ENCODE measurements at places on chromosomes 6 and 20.

- no peak for DNase-seq
Observed at GRCh38 chr6:87700397-87701343, 1.4 kb downstream of the AKIRIN2 start.

GRCh38 chr20:63323357-63323981 lies 30.5 kb downstream of the COL20A1 start:
- DNase-seq: no peak

DNA sequence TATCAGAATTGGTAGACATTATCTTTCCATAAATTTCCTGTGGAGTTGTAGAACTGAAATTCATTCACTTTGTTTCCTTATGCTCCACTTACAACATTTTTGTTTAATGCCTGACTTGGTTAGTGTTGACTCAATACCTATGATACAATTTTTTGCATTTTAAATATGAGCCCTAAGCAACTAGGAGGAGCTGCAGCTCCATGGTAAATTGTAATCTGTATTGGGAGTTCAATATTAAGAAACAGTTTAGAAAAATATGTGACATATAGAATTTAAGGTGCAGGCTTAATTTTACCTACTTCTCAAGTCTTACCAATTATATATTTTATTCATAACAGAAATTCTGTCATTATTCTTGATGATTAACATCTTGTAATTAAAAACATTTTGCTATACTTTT lies 868.3 kb downstream of the EYS start:
- no peak for DNase-seq

- DNase-seq: no peak
Observed at GRCh38 chr6:146066506-146066905, 37.6 kb downstream of the GRM1 start.

DNA sequence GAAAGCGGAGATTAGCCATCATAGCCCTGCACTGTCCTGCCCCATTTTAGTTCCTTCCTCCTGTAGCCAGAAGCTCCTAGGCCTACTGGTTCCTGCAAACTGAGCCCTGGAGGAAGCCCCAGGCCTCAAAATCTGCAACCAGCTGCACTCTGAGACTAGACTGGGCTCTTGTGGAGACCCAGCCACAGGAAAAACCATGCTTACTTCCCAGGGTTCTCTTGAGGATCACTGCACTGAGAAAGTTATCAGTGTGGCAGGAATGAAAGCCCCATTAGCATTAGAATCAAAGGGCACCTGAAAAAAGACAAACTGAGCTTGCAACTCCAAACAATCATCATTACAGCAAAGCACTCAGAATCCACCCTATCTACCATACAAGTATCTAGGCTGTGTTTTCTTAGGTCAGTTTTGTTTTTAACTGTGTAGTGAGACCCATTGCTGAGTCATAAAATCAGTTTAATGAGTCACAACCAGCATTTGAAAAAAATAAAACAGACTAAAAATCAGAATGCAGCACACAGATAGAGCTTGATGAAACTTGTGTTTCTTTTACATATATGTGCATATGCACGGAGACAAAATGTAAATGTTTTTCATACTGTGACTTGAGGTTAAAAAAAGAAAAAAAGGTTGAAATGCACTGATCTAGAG lies 91.0 kb downstream of the UNC5CL start:
- DNase-seq: no peak

DNA sequence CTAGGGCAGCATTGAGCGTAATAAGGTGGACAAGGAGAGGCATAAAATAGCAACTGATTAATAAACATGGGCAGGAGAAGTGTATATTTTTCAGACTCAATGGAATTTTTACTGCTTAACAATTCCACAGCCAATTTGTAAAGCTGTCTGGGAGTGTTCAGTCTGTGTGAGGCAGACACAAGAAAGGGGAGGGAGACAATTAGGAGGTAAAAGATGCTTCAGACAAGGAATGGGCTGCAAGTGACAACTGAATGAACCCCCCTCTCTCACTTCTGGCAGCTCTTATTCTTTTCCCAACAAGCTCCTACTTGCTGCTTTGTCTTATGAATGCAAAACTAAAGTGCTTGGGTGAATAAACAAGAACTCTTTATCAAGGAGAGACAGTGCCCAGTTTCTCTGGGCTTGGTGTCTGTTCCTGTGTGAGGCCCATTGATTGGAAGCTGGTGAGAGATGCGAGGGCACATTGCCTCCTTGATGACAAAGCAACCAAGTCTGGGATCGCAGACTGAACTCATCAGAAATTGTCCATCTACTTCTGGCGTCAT lies 575.3 kb downstream of the RNF144B start:
- no peak for DNase-seq

GRCh38 chr6:78910591-78911171 lies 43.3 kb downstream of the IRAK1BP1 start:
- DNase-seq: no peak

DNA sequence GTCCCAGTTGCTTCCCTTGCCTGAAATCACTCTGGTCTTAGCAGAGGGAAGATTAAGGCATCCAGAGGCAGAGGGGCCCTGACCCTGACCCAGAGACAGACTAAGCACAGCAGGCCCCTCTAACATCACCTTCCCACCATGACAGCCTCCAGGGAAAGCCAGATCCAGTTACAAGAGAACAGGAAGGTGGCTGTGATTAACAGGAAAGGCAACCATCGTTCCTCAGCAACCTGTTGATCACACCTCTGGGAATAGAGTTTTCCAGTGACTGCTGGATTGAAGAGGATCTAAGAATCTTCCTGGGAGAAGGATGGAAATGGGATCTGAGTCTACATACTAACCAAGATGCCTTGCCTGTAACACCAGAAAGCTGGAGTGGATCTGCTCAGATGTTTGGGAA lies 5.2 kb upstream of the TREM1 start:
- no peak for DNase-seq

GRCh38 chr6:27531772-27532459 lies 59.0 kb upstream of the ZNF184 start:
- no peak for DNase-seq

DNA sequence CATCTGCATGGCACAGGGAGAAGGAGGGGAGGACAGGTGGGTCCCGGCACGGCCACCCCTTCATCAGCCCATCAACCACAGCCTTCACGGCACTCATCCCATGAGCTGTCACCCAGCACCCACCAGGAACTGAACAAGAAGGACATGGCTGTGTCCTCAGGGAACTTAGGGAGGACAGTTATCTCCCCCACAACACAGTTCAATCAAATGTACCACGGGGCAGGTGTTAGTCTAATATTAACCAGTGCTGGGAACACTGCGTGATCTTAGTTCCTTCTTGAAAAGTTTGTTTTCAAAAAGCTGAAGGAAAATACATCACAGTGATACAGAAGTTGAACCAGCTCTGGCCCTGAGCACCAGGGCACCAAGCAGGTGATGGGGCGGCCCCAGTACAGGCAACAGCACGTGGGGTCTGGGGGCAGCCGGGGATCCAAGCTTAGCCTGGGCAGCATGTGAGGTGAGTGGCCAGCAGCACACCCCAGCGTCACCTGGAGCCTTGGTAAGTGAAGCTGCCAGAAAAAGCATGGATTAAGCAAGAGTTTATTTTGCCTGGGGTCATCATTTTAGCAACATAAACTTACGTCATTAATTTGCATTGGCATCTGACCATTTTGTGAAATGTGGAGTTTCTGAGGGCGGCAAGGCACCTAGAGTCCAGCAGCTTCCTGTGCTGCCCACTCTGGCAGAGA lies 35.5 kb upstream of the AFDN start:
- DNase-seq: no peak

DNA sequence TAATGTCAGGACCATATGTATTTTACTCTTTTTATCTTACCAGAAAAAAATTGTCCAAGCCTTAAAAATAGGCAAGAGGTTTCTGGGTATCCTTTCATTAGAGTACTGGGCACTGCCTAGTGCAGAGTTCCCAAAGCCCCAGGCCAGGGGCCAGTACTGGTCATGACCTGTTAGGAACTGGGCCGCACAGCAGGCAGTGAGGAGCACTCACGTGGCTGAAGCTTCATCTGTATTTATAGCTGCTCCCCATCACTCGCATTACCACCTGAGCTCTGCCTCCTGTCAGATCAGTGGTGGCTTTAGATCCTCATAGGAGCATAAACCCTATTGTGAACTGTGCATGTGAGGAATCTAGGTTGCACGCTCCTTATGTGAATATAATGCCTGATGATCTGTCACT lies 632.9 kb downstream of the UTRN start:
- DNase-seq: no peak

- DNase-seq: peak; percentile 70
Observed at GRCh38 chr6:26520850-26521599, 17.1 kb upstream of the HMGN4 start.

GRCh38 chr6:159349915-159350314 lies 180.7 kb downstream of the FNDC1 start:
- DNase-seq: no peak

GRCh38 chr20:62585461-62585970 lies 56.8 kb upstream of the SLCO4A1 start:
- no peak for DNase-seq

- DNase-seq: no peak
Observed at GRCh38 chr6:112665114-112665513, 318.0 kb downstream of the RFPL4B start.

GRCh38 chr6:119333707-119334295 lies 15.8 kb downstream of the MAN1A1 start:
- no peak for DNase-seq

GRCh38 chr6:56652994-56653393 lies 10.3 kb upstream of the DST start:
- DNase-seq: no peak

DNA sequence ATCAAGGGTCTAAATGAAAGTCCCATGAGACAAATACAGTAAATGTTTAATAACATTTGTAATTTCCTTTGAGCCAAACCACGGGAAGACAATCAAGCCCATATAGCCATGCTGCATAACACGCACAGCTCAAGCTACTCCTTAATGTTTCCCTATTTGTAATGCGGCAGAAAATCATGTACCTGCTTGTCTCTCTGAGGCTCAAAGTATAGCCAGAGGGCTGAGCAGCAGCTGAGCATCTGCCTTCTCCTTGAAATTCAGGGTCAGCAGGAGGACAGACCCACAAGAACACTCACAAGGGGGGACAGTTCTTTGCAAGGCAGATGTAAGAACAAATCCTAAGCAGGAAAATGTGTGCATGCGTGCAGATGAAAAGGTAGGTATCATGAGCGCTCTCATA lies 45.8 kb upstream of the JARID2 start:
- no peak for DNase-seq

DNA sequence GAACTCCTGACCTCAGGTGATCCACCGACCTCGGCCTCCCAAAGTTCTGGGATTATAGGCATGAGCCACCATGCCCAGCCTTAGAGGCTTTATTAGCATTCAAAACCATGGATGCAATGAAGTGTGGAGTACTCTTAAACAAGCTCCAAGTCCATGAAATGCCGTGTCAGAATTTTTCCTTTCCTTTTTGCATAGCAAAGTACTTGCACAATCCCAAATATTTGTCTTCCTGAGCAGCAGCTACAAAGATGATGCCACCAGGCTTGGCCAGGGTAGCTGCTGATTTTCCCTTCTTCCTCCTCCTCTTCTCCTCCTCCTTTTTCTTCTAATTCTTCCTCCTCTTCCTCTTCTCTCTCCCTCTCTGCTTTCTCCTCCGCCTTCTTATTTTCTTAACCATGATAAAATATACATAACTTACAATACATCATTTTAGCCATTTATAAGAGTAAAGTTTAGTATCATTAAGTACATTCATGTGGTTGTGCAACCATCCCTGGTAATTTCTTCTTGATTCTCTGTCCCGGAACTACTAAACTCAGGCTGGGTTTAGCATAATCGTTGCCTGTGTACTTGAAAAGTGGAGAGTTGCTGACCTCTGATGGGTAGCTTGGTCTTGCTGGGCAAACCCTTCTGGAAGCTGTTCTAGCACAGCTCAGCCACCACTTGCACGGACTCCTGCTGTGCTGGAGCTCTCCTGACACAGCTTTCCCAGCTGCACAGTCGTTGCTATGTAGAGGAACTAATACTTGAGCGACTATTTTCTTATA lies 20.3 kb downstream of the MUCL3 start:
- no peak for DNase-seq

DNA sequence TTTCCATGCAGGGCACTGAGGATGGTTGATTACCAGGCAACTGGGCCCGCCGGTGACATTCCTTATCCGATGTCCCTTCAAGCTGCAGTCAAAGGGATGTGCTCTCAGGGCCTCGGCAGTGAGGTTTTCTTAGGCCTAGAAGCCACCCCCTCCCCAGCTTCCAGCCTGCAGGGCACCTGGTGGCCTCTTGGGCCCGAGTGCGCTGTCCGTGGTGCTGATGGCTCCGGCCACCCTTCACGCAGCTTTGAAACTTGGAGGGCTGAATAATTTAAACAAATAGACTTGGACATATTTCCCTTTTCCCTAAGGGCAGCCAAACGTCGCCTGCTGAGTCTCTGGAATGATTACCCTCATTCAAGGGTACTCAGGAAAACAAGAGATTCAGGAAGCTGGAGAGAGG lies 8.9 kb upstream of the MLN start:
- DNase-seq: peak; percentile 7

GRCh38 chr6:2990248-2990931 lies 9.3 kb upstream of the NQO2 start:
- no peak for DNase-seq

DNA sequence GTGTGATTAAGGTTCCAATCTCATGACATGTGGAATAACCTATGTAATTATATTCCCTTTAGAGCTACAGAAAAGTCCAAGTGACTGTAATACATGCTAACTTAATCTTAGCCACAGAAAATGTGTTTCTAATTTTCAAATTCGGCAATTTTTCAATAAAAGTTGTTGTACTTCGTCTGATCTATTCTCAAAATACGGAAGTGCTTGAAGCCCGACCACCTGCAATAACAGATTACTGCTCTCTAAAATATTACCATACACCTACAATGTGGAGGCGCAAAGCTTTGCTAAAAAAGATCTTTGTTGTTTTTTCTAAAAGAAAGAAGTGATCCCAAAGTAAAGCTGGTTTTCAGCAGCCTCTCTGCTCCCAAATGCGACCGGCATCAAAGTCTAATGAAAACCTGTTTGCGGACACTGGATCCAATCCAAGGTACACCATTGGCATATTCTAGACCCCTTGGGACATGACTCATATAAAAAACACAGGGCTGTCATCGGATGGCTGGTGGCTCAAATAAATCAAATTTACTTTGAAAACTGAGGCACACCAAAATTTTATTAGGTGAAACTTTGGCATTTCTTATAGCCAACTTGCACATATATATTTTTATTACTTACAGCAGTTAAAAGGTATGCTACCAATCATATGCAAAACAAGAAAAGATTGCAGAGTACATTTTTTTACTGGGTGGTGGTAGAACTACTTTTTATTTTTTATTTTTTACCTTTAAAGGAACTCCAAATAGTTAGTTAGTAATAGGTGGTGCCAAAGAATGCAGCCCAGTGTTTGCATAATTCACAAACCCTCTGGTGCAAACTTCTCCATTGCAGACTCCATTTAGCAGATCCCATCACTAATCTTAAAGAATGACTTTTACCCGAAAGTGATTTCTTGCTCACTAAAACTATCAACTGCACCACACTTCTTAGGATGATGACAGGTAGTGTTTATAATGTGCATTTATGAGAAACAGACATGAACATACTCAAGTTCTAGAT lies 118.7 kb upstream of the TBX18 start:
- no peak for DNase-seq

DNA sequence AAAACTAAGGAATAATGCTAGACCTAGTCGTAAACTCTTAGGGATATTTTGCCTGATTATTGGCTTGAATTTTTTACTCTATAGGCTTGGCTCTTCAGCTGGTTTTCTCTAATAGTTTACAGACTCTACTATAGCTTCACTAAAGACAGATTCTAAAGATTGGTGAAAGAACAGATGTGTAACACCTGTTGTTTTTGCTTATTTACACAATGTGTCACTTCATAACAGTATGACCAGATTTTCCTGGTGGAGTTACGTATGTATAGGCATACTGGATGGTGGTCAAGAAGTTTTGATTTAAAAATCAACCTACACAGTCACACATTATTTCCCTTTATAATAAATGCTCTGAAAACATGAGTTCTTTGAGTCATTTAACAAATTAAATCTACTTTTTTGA lies 4.8 kb downstream of the COL19A1 start:
- DNase-seq: no peak
